Ovary (tissue), 10 donors: ENCODE measurements at places on chromosomes 7 and 10. TPM values are rescaled to one million over a fixed set of nuclear protein-coding genes. Genes with fewer than 3 reads are reported as not detected.

SYNPO2L gene
- 0.35 TPM for polyA plus RNA-seq

TUBB8 gene
- polyA plus RNA-seq = 0.10 TPM

SPDYE11 gene
- 0.11 TPM for polyA plus RNA-seq

- peaks cover 4% of the 10 kb centered on the region for H3K4me1 ChIP-seq
- no peaks in the 10 kb centered on the region for H3K27me3 ChIP-seq
- no peak overlapping the region for H3K4me3 ChIP-seq
- no peak for DNase-seq
- no peak overlapping the region for H3K27ac ChIP-seq
These were observed 31.6 kb downstream of the COA1 start for GRCh38 chr7:43697690-43698089.

DNA sequence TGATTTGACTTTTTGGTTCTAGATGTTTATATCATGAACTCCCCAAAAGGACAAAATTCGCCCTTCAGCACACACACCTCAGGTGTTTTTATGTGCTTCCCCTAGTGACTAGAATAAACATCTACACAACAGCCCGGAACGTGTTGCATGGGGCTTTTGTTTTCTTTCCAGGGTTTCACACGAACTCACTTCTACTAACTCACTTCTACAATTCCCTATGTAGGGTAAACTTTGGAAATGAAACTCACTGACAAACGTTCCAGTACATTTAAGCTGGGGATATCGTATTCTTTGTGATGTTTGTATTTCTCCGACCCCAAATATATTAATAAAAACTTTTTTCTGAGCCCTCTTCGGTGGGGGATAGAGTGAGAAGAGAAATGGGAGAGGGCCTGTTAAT lies 1.4 kb downstream of the TRA2A start:
- peaks cover 10% of the 10 kb centered on the region for H3K4me1 ChIP-seq
- no peak overlapping the region for H3K27ac ChIP-seq
- DNase-seq = no peak
- no peaks in the 10 kb centered on the region for H3K27me3 ChIP-seq
- H3K36me3 ChIP-seq = no peaks in the 10 kb centered on the region
- H3K4me3 ChIP-seq = peak overlapping the region; percentile 78

- no peak overlapping the region for H3K4me3 ChIP-seq
- no peaks in the 10 kb centered on the region for H3K27me3 ChIP-seq
- no peak overlapping the region for H3K27ac ChIP-seq
- no peak for DNase-seq
- H3K36me3 ChIP-seq = no peaks in the 10 kb centered on the region
- no peaks in the 10 kb centered on the region for H3K4me1 ChIP-seq
These were observed 8.0 kb downstream of the ZNF518A start for GRCh38 chr10:96138102-96138501.

DNA sequence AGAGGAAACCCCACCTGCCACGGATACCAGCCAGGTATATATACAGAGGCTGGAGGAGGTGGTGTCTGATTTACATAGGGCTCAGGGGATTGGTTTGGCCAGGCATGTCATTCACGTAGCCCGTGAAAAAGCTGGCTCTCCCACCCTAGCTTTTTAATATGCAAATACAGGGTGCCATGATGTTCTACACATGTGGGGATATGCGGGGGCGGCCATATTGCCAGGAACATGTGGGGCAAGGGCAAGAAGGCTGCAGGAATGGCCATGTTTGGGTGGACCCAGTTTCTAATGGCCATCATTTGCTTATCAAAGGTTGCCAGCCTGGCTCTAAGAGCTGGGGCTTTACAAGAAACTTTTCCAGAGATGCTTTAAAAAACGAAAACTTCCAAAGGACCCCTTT lies 131.5 kb upstream of the KIF5B start:
- H3K27me3 ChIP-seq = no peaks in the 10 kb centered on the region
- no peak overlapping the region for H3K27ac ChIP-seq
- H3K36me3 ChIP-seq = no peaks in the 10 kb centered on the region
- no peaks in the 10 kb centered on the region for H3K4me1 ChIP-seq
- H3K4me3 ChIP-seq = no peak overlapping the region
- no peak for DNase-seq

- no peaks in the 10 kb centered on the region for H3K4me1 ChIP-seq
- no peaks in the 10 kb centered on the region for H3K36me3 ChIP-seq
- no peak overlapping the region for H3K4me3 ChIP-seq
- no peak for DNase-seq
- H3K27ac ChIP-seq = no peak overlapping the region
- H3K27me3 ChIP-seq = no peaks in the 10 kb centered on the region
These were observed 3.6 kb upstream of the GRID2IP start for GRCh38 chr7:6554848-6555247.

GRCh38 chr7:105256761-105257231 lies 131.9 kb downstream of the SRPK2 start:
- no peak for DNase-seq
- no peak overlapping the region for H3K4me3 ChIP-seq
- no peaks in the 10 kb centered on the region for H3K36me3 ChIP-seq
- H3K4me1 ChIP-seq = peaks cover 2% of the 10 kb centered on the region
- H3K27ac ChIP-seq = no peak overlapping the region
- no peaks in the 10 kb centered on the region for H3K27me3 ChIP-seq

DNA sequence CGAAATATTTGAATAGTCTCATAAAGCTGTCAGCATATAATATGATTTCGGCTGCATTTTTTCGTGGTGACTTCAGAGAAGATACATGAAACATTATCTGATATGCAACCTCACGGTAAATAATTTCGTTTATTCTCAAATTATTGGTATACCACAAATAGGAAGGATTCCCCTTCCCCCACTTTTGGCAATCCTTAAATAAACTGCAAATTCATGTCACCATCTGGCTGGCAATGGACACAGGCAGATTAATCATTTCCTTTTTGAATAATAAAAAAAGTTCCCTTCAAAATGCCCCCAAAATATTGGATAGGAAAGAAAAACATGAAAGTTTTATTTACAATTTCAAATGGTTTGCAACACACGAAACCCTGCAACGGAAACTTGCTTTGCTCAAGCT lies 234.5 kb upstream of the MEOX2 start:
- H3K4me3 ChIP-seq = no peak overlapping the region
- no peak overlapping the region for H3K27ac ChIP-seq
- H3K36me3 ChIP-seq = no peaks in the 10 kb centered on the region
- no peaks in the 10 kb centered on the region for H3K27me3 ChIP-seq

DNA sequence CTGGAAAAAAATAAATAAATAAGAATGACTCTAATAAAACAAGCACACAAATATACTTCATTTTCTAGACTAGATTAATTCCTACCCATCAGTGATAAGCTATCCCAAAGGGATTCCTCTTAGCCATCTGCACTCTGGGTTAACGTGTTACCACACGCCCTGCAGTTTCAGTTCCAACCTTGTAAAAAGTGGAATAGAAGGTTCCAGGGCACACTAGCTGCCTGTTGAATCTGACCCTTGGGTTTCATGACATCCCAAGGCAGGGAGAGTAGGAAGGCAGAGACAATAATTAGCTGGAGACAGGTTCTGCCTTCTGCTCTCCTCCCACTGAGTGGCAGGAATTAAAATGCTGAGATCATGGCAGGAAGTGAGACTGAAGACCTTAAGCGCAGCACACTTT lies 33.5 kb downstream of the SLC37A3 start:
- no peak for DNase-seq
- no peak overlapping the region for H3K27ac ChIP-seq
- no peaks in the 10 kb centered on the region for H3K4me1 ChIP-seq
- no peak overlapping the region for H3K4me3 ChIP-seq
- no peaks in the 10 kb centered on the region for H3K36me3 ChIP-seq
- no peaks in the 10 kb centered on the region for H3K27me3 ChIP-seq
